ENCODE measurements at places on chromosomes 7 and 10. TPM values are rescaled to one million over a fixed set of nuclear protein-coding genes. Genes with fewer than 3 reads are reported as not detected.

The SKIDA1 gene
- total RNA-seq: 0.34 TPM

The CRTAC1 gene
- total RNA-seq: 0.20 TPM

The SMKR1 gene
- 8.9 TPM for total RNA-seq

The INHBA gene
- total RNA-seq: 0.10 TPM

The CYP3A5 gene
- total RNA-seq: 1.5 TPM

The BHLHA15 gene
- 5.2 TPM for total RNA-seq

DNA sequence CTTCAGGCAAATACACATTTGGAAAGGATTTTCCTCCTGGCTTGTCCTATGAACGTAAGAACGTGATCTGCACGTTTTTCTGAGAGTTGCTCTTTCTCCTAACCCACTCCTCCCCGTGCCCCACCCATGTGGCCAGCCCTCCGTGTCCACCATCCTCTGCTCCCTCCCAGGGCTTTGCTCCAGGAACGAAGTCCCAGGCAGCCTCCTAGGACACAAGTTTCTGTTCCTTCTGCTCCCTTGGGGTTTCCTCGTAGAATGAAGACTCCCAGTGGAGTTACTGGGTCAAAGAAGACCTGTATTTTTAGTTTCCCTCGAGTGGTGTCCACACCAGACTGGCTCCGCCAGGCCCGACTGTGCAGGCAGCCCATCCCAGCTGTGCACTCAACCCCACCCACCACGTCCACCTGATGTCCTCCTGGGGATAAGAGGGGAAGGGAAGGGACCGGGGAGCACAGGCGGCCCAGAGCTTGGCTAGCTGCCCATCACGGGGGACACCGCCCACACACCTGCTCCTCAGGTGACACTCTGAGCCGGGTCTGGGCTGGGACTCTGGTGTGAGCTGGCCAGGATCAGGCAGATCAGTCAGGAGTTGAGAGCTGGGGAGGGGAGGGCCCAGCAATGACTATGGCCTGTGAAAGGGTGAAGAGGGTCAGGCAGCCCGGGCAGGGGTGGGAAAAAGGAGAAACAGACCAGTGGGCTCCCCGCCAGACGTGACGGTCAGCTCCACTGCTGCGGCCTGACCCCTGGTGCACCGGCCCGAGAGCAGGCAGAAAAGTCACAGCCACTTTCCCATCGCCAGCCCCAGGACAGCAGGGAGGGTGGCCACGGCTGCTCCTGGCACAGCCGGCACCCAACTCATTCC, 54.3 kb upstream of the PPP2R2D start:
- DNase-seq: no peak

DNA sequence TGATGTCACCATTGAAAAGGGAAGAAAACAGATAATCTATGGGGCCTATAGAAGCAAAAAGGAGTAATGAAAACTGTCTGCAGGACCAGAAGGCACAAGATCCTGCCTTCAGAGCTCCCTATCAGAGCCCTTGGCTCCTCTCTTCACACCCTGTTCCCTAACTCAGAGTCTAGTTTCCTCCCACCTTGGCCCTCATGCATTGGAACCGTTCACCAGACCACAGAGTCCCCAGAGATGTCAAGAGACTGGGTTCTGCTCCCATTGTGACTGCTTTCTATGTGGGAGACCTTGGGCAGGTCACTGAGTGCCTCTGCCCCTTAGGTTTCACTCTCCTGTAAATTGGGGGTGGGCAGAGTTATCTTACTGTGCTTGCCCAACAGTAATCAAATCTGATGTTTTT, 80.1 kb upstream of the RPA3 start:
- no peak for DNase-seq

DNA sequence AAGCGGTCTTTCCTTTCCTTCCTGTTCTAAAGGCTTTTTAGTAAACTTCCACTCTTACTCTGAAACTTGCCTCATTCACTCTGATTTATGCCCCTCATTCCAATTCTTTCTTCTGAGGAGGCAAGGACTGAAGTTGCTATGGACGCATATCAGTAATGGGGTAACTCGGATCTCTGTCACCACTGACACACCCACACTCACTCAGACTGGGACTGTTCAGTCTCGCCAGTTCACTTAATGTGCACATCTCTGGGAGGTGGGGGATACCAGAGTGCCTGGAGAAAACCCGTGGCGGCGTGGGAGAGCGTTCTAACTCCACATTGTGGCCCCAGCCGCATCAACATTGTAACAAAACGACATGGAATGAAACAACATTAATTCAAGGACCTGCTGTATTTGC, 1139.3 kb upstream of the CELF2 start:
- DNase-seq: no peak

DNA sequence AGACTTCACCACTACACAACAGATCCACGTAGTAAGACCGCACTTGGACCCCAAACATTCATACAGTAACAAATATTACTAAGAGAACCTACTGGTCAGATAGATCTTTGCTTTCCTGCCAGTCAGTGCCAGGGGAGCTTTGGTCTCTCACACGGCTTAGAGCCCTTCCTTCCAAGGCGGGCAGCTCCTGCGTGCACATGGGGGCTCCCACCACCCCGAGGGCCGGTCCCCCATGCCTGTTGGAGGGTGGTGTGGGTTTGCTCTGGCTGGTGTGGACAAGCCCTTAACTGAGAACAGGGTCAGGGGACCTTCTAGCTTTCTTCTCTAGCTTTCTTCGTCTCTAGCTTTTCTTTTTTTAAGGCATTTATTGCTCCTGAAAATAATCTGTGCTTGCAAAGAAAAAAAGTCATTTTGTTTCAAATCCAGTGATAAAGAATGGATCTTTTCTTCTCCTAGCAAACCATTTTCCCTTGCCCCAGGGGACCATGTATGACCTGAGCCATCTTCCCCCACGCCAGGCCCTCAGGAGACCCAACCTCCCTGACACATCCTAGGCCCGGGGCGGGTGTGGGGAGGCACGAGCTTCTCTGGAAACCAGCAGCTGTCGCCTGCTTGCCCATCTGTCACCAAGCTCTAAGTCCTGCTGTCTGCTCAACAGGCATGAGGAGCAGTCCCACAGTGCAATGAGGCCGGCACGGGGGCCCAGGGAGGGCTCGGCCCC, 591.1 kb downstream of the PTPRN2 start:
- no peak for DNase-seq

GRCh38 chr7:69947998-69948397, 349.7 kb downstream of the AUTS2 start:
- DNase-seq: no peak

- DNase-seq: no peak
Observed at GRCh38 chr7:27198871-27199801, 755 bp downstream of the HOXA13 start.

- DNase-seq: no peak
Observed at GRCh38 chr7:140326116-140326928, 72.0 kb downstream of the SLC37A3 start.

- no peak for DNase-seq
Observed at GRCh38 chr10:91632671-91633550, at the start of gene PPP1R3C. Gene PPP1R3C, minus strand, starts transcription at chr10:91633071. Its CDS starts 102 bp downstream, at chr10:91632969.
